Neural crest cell (in vitro differentiated cells): ENCODE measurements at places on chromosomes 7 and 10. TPM values are rescaled to one million over a fixed set of nuclear protein-coding genes. Genes with fewer than 3 reads are reported as not detected.

PRSS37 gene
- total RNA-seq: not detected in 2 replicates

DNA sequence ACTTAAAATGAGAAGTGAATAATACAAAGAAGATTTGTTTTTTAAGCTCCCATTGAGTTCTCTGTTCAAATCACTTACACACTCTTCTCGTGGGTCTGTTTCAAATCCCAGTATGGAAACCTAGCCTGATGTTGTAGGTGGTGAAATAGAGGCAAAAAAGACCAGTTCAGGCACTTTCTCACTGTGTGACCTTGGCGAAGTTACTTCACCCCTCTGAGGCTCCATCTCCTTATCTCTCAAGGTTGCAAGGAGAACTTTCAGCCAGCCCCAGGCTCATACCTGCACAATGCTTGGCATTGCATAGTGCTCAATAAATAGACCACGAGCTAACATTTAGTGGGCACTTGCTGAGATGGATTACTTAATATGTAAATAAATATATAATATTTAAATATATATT is 90.1 kb downstream of the PRLHR start:
- peaks cover 13% of the 10 kb centered on the region for H3K27me3 ChIP-seq
- no peak for DNase-seq
- H3K4me1 ChIP-seq: no peaks in the 10 kb centered on the region
- H3K27ac ChIP-seq: no peak overlapping the region
- no peak overlapping the region for H3K4me3 ChIP-seq
- no peaks in the 10 kb centered on the region for H3K36me3 ChIP-seq

DNA sequence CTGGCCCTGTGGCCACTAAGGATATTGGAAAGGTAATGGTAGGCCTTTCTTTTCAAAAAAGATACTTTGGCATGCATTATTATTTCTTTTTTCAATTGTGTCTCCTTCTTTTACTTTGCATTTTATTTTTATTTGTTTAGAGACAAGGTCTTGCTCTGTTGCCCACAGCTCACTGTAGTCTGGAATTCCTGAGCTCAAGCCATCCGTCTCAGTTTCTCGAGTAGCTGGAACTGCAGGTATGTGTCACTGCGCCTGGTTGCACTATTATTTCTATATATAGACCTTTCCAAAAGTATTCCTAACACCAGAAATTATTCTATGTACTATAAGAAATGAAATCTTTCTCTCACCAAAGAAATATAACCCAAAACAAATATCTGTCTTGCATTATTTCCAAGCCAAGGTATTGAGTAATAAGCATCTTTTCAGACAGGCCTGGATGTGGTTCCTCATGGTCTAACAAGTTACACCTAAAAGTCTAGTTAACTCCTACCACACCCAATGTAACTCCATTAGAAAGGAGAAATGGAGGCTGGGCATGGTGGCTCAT is 500.8 kb upstream of the ANKRD30A start:
- peaks cover 5% of the 10 kb centered on the region for H3K4me1 ChIP-seq
- H3K4me3 ChIP-seq: no peak overlapping the region
- H3K36me3 ChIP-seq: no peaks in the 10 kb centered on the region
- no peak for DNase-seq
- no peaks in the 10 kb centered on the region for H3K27me3 ChIP-seq

DNA sequence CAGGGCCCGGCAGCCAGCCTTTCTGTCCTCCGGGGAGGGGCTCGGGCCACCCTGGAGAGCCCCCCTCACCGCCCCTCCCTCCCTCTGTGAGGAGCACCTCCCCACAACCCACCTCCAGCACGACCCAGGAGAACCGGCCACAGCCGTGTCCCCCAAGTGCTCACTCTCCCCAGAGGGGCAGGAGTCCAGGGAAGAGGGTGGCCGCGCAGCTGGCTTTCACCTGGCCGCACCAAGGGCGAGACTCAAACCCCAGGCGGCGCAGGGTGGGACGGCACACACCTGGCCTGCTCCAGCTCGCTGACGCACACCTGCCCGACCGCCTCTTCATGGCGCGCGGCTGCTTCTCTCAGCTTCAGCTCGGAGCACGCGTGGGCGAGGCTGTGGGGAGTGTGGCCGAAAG is 73.4 kb downstream of the CFAP46 start:
- peaks cover 15% of the 10 kb centered on the region for H3K4me1 ChIP-seq
- no peak overlapping the region for H3K4me3 ChIP-seq
- H3K36me3 ChIP-seq: no peaks in the 10 kb centered on the region
- peaks cover 29% of the 10 kb centered on the region for H3K27me3 ChIP-seq
- no peak overlapping the region for H3K27ac ChIP-seq
- no peak for DNase-seq

DNA sequence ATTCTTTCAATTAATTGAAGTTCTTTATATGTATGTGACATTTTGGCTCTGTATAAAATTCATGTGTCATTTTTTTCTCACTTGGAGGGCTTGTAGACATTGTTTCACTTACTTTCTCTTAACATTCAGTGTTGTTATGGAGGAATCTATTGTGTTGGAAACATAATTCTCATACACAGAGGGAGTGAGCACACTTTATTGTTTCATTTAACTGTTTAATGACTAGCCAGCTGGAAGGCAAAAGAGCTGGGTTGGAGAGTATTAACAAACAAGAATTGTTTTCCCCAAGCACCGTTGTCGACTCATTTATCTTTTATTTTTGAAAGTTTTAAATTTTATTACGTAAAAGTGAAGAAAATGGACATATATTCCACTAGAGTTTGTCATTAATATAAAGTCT is 98.8 kb downstream of the PTPN20 start:
- no peak overlapping the region for H3K4me3 ChIP-seq
- no peak for DNase-seq
- peaks cover 10% of the 10 kb centered on the region for H3K4me1 ChIP-seq
- H3K27ac ChIP-seq: no peak overlapping the region

GRCh38 chr7:36971515-36972139 is 247.3 kb upstream of the AOAH start:
- no peaks in the 10 kb centered on the region for H3K27me3 ChIP-seq
- peaks cover 2% of the 10 kb centered on the region for H3K36me3 ChIP-seq
- peaks cover 3% of the 10 kb centered on the region for H3K4me1 ChIP-seq
- H3K27ac ChIP-seq: no peak overlapping the region
- no peak for DNase-seq

- H3K27ac ChIP-seq: no peak overlapping the region
- no peaks in the 10 kb centered on the region for H3K27me3 ChIP-seq
- DNase-seq: no peak
- no peaks in the 10 kb centered on the region for H3K4me1 ChIP-seq
- no peaks in the 10 kb centered on the region for H3K36me3 ChIP-seq
- H3K4me3 ChIP-seq: no peak overlapping the region
These were observed 45.0 kb upstream of the CSTF2T start for GRCh38 chr10:51744235-51745000.

GRCh38 chr7:26856176-26856985 is 8.0 kb downstream of the SKAP2 start:
- H3K4me3 ChIP-seq: peak overlapping the region; percentile 25
- DNase-seq: no peak
- H3K27ac ChIP-seq: no peak overlapping the region
- H3K36me3 ChIP-seq: no peaks in the 10 kb centered on the region
- peaks cover 93% of the 10 kb centered on the region for H3K27me3 ChIP-seq

IFIT2 gene
- 0.09 and 0.12 TPM in 2 replicates for total RNA-seq

PURB gene
- 26.2 and 27.3 TPM in 2 replicates for total RNA-seq

DNA sequence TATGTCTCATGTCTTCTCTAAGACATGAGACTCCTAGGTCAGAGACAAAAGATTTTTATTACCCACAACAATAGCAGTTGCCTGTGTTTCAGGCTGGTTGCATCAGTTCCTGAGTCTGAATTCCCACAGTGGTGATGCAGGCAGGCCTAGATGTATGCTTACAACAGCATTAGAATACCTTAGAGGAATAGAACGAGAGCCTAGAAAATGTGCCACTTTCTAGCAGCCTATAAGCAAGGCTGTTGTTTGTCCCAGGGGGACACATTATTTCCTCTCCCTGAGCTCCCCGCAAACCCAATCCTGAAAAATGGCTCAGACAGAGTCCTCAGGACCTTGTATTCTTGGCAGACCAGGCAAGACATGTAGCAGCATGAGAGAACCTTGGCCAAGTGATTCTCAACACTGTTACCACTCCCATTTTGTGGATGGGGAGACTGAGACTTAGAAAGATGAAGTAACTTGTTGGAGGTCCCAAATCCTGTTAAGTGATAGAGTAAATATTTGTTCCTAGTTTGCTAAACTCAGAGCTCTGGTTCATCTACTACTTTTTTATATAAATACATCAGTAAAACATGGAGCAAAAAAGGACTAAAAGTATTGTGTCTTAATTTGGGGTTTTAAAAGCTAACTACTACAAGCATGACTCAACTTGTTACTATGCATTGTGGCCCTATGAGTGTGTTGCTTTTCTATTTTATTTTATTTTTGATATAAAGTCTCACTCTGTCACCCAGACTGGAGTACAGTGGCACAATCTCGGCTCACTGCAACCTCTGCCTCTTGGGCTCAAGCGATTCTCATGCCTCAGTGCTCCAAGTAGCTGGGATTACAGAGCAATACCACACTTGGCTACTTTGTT is 14.2 kb downstream of the VTI1A start:
- no peak overlapping the region for H3K27ac ChIP-seq
- H3K4me3 ChIP-seq: no peak overlapping the region
- DNase-seq: no peak
- no peaks in the 10 kb centered on the region for H3K27me3 ChIP-seq

DNA sequence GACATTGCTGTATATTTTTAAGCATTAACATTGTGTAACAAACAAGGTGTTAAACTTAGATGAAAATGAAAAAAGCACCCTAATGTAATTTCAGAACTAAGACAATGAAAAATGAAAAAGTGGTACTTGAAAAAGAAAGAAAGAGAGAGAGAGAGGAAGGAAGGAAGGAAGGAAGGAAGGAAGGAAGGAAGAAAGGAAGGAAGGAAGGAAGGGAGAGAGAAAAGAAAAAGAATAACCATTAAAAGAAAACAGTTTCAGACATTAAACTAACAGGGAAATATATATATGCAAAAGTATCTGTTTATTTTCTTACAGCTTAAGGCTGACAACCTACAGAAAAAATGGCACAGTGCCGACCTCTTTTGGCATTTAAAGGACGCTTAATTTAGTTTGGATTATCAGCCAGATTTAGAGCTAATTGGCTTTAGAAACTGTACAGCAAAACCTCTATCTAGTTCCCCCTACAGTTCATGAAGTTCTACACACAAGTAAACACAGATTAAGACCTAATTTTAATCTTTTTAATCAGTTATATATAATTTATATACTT is 13.8 kb downstream of the MTERF1 start:
- H3K36me3 ChIP-seq: peaks cover 7% of the 10 kb centered on the region
- no peaks in the 10 kb centered on the region for H3K27me3 ChIP-seq
- no peak for DNase-seq
- H3K4me3 ChIP-seq: no peak overlapping the region
- H3K4me1 ChIP-seq: no peaks in the 10 kb centered on the region

DNA sequence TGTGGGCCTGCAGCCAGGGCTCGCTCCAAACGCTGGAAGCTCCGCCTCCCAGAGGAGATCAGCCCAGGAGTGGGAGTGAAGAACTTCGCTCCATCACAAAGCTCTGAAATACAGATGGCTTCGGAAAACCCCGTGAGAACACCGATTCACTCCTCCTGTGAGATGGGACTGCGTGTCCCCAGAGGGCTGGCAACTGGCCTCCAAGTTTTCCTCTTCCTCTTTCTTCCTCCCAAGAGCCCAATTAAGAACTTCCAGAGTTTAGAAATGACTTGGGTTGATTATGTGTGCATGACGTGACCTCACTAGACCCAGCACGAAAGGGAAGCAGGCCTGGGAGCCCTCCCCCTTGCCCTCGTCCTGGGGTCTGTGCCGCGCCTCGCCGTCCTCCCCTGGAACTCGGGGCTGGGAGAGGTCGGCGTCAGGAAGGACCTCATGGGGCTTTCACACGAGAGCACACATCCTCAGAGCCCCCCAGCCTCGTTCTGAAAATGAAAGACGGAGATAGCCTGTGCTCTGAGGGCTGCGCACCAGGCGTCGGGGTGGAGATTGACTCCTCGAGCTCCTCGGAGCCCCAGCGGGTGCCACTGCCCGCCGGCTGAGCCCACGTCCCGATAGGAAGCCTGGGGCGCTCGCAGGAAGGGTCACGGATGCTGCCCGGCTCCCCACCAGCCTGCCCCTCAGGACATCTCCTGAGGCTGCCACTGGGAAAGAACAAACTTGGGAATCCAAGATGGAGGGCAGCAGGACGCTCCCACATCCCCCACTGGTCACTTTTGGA is 37.8 kb downstream of the PTPRN2 start:
- DNase-seq: no peak
- no peaks in the 10 kb centered on the region for H3K4me1 ChIP-seq
- H3K27ac ChIP-seq: no peak overlapping the region
- H3K36me3 ChIP-seq: no peaks in the 10 kb centered on the region

DNTT gene
- not detected in 2 replicates for total RNA-seq

DNA sequence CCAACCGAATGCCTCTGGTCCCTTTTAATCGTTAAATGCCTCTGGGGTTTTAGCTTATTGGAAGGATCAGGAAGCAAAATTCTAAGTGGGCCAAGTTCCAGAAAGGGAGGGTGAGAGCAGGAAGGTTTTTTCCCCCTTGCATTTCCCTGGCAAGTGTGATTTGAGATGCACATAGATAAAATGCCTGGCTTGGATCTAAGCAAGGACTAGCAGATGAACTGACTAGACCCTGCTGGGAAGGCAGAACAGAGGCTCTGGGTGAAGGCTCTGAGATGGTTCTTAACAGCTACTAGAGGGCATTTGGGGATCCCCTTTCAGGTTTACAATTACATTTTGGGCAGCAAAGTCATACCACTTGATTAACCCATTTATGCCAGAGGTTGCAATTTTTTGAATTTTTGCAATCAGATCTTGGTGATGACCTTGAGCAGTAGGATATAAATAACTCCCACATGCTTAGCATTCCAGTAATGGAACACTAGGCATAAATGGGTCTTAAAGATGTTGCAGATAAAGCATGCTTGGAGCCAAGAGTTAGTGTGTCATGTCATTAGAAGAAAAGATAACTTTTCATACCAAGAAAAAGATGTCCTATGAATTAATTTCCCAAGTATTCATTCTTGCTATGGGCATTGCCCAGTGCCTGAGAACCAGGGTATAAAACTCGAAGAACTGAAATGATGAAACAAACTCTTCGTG is 205.9 kb downstream of the SEC23IP start:
- peaks cover 3% of the 10 kb centered on the region for H3K4me1 ChIP-seq
- no peak overlapping the region for H3K4me3 ChIP-seq
- no peak overlapping the region for H3K27ac ChIP-seq
- no peak for DNase-seq

KIF5B gene
- 94.9 and 95.4 TPM in 2 replicates for total RNA-seq

IKZF1 gene
- 5.9 and 8.5 TPM in 2 replicates for total RNA-seq

DNA sequence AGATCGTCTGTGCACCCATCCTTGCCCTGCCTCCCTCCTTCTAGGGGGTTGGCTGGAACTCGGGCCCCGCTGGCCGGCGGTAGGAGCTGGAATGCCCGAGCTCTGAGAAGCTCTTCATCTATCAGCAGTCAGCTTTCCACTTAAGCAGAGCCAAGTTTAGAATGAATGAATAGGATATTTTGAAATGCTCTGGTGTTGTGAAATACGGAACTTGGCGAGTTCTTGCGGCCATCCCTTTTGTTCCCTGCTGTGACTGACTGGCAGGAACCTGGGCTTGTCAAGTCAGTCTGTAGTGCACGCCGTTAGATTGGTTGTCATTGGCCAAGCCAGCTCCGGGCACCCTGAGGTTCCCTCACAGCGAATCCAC is 33.3 kb downstream of the FOXK1 start:
- H3K4me1 ChIP-seq: peaks cover 46% of the 10 kb centered on the region
- no peak overlapping the region for H3K4me3 ChIP-seq
- DNase-seq: no peak
- no peak overlapping the region for H3K27ac ChIP-seq

- peak overlapping the region; percentile 98 for H3K4me3 ChIP-seq
- H3K4me1 ChIP-seq: peaks cover 67% of the 10 kb centered on the region
- H3K36me3 ChIP-seq: peaks cover 1% of the 10 kb centered on the region
- peak; percentile 57 for DNase-seq
These were observed 95.9 kb downstream of the DNMBP start for GRCh38 chr10:99913831-99914235.
